ENCODE measurements at places on chromosomes 16 and 17.

- no peak for DNase-seq
Measured at GRCh38 chr16:67499106-67499505, 15.8 kb upstream of the AGRP start.

DNA sequence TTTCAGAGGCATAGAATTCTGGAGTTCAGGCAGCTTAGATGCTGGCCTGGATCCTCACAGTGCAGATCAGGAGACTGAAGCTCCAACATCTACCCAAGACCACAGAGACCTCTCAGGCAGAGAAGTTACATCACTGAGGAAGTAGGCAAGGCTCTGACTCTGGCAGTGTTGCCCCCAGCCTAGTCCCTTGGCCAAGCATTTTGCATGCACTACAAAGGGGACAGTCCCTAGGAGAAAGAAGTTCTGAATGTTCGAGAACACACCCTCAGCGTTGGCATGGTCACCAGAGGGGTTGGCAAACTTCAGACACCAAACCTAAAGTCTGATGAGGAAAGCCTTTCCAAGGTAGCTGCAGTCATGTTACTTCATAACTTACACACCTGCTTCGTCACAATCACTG, 2.5 kb downstream of the RANBP10 start:
- DNase-seq: peak; percentile 34

DNA sequence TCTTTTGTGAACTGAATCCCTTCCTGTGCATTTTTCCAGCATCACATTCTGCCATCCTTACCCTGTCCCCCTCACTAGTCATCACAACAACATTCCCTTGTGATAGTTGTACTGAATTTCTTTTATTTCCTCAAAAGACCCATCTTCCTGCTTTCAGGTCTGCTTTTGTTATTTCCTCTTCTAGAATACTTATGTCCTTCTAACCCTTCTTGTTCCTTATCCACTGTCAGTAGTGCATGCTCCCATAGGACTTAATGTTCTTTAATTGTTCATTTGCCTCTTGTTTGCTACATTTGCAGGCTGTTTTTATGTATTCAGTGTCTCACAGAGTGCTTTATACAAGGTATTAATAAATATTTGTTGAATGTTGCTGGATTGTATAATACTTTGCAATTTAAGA, 73.0 kb downstream of the BCAS3 start:
- DNase-seq: no peak

DNA sequence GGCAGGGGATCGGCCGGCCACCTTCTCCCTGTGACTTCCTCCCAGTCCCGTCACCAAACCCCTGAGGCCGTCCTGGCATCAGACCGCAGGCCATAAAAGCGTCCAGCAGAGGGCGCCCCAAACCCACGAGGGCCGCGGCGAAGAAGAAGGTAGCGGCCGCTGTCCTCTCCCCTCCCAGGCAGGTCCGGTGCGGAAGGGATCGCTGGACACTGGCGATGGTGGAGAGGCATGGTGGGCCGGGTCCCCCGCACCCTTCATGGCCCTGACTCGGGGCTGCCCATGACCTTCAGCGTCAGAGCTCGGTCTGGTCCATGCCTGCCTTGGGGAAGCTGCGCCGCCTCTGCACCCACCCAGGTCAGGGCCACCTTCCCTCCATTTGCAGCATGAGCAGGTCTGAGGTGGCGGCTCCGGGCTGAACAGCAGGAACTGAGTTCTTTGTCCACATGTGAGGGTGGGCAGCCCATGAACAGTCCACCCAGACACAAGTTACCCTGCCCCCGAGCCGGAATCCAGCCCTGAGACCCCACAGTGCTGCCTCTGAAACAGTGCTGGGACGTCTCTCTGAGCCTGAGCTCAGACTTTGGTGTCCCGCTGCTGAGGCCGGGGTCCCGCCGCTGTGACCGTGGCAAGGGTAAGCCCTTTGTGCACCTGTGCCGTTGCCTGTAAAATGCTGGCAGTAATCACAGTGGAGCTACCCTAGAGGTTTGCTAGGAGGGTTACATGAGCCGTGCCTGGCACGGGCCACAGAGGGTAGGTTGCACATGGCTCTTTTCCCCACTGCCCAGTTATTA, 40.8 kb upstream of the CMIP start:
- peak; percentile 90 for DNase-seq

DNA sequence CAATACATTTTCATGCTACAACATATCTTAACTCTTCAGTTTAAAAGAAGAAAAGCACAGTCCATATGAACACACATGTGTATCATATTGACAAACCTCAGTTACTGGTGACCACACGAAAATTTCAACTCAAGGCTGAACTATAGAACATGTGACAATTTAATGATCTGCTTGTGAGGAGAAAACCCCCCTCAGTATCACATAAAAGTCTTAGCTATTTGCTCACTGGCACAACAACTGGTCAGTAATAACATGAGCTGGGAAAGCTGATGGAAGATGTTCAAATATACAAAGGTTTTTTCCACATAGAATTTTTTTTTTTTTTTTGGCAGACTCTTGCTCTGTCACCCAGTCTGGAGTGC, 19.5 kb downstream of the ZNF652 start:
- DNase-seq: no peak

GRCh38 chr16:10647721-10648296, 46.9 kb downstream of the TEKT5 start:
- DNase-seq: no peak

- DNase-seq: no peak
Measured at GRCh38 chr16:19860166-19861041, 24.2 kb downstream of the GPRC5B start.

GRCh38 chr17:44308865-44309264, 464 bp downstream of the RUNDC3A start:
- no peak for DNase-seq

DNA sequence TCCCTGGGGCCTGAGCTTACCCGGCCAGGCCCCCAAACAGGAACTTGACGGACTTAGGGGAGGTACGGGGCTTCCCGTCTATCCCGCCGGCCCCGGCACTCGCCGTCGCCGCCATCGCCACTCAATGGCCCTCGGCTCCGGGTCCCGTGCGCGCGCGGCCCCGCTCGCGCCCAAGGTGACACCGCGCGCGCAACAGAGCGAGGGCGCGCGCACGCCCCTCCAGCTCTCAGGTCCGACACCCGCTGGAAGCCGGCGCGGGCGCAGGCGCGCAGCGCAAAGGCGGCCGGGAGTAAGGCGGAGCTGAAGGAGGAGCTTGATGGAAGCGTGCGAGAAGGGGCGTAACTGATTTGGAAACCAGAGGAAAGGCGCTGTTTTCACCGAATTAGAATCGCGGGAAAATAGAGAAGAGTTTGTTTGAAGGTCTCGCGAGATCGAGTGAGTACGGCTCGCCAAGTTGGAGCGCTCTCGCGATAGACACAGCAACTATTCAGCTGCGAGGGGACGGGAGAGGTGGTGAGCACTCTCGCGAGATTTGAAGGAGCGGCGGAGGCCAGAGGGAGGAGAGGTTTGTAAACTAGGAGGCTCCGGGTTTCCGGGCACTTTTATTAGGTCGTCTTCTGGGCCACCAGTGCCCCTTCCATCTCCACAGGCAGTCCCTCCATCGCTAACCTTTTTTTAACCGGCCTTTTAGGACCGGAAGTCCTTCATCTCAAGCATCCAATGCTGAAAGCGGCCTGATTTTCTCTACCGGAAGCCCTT, at the start of the genes RNF167 and SLC25A11:
Gene RNF167 (plus strand): TSS at position 473 of the 759 bp plus-strand sequence. CDS start 642 bp downstream, outside the sequence.
Gene SLC25A11 (minus strand): TSS at position 251 of the 759 bp plus-strand sequence. CDS start 136 bp downstream, at position 115.
- peak; percentile 94 for DNase-seq
